Activated CD4-positive, alpha-beta T cell treated with anti-CD3 and anti-CD28 coated beads, Interleukin-2, amount 50 U/mL, for 48 hours (primary cell): ENCODE measurements at places on chromosomes 12 and 14.

DNA sequence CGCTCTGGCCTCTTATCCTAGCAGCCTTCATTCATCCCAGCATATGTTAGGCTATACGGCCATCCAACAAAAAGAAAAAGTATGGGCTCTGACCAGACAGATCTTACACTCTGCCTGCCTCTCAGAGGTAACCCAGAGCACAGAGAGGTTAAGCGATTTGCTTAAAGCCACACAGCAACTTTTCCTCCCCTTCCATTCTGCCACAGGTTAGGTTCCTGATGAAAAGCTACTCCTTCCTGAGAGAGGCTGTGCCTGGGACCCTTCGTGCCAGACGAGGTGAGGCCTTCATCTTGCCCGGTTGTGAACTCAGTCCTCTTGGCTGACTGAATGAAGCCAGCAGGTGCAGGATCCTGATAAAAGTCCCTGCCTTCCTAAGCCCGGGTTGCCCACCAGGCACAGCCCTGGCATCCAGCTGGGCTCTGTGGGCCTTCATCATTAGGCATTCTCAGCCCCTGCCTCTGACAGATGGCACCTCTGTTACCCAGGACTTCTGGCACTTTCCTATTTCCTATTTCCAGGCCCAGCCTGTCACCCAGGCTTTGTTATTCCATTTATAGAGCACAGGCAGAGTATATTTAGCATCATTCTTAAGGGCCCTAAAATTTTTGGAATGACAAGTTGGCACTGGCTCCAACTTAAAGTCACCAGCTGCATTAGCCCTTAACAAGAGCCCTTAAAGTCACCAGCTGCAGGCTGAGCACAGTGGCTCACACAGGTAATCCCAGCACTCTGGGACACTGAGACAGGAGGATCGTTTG lies 12.8 kb downstream of the SOAT2 start:
- DNase-seq, result no peak

DNA sequence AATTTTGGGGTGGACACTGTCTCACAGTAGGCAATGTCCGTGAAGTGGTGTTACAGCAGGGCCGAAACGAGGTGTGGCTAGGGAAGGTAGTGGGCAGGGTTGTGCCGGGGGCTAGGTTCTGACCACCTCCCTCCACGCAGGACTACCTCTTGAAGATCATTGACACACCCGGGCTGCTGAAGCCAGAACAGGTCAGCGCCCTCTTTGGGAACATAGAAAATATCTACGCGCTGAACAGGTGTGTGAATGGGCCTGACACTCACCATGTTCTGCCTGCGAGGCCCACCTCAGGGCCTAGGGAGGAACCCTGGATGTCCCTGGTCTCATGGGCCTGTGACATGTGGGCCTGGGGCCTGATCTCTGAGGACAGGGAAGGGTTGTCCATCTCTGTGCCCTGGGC lies 24.6 kb downstream of the PLEKHG3 start:
- no peak for DNase-seq

GRCh38 chr12:31783996-31784645 lies 55.3 kb upstream of the AMN1 start:
- DNase-seq, result no peak

DNA sequence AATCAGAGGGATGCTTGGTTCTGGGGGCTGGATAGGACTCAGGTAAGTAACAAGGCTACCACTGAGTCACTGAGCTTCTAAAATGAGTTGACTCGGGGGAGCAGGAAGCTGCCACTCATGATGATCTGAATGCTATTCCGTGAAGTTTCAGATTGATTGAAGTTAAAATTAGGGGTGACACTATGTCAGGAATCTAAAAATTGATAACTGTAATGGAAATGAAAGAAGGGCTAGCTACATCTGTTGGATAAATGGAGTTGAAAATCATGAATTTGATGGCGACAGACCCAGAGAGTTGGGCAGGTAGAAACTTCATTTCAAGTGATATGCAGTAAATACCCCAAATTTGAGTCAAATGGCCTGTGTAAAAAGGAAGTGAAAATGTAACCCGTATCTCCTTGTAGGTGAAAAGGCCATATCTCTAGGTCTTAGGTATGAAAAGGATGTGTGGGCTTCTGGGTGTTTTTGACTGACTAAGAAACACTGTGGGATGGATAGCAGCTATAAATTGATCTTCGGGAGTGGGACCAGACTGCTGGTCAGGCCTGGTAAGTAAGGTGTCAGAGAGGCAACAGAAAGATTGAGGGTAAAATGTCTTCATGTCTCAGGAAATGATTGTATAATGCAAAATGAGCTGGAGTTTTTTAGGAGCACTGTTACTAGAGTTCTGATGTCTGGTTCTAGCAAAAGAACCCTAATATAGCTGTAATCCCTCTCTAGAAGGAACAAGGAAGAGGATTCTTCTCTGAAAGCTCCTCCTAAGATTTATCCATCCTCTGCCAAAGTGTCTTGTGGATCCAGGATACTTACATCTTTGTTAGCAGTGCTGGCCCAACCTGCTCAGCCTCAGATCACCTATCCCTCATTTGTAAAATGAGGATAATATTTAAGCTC lies 57.3 kb downstream of the DAD1 start:
- DNase-seq, result no peak

DNA sequence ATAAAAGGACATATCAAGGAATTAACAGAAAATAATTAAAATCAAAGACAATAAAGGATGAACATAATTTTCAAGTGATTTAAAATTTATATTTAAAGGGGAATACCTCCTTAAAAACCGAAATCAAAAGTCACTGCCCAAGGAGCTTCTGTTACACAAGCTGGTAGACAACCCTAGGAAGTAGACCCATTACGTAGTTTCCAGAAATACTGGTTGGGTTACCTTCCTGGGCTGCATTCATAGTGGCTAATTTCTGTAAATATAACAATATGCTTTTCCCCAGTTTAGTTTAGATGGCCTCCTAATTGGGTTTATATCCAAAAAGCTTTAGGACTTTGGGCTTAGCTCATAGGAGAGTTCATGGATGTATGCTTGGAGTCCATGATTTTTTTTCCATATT lies 2.1 kb upstream of the EDDM3A start:
- DNase-seq, result no peak
